DMS 273 treated with DMSO at 0.1 percent for 48 hours (cell line): ENCODE measurements at places on chromosomes 7 and 10.

DNA sequence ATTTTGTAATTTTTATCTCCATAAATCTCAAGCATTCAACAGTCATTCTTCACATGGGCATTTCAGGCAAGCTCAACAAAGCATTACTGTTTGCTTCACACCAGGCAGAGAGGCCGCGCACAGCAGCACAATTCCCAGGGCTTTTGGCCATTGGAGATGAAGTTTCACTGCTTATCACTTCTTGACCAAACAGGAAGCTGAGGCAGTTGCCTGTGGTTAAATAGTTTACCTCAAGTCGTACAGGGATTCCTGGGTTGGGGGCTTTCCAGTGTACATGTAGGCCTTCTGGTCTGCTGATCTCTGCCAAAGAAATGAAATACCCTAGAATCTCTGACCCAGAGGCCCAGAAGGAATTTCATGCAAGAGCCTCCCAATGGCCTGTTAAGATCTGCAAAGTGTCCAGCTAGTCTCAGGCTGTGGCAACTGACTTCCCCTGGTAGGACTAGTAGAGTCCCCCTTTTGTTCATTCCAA, 11.2 kb upstream of the PRDX3 start:
- DNase-seq, result no peak

- DNase-seq, result no peak
These were observed 357.0 kb upstream of the MKI67 start for GRCh38 chr10:128483216-128483615.

DNA sequence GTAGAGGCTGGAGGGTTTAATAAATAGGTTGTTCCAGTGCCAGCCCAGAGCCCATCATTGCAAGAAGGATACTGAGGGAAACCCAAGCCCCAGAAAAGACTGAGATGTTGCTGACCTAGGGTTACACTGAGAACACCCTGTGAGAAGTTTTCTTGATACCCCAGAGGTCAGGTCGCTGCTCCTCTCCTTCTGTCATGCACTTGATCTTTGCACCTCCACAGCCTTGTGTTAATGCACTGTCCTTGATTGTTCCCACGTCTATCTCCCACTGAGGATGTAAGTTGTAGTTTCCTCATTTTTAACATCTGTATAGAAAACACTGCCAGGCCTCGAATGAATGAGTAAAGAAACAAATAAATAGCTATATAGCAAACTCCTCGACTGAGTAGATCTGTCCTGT, 195.3 kb upstream of the AHR start:
- DNase-seq, result no peak

GRCh38 chr10:3095373-3096139, 28.2 kb downstream of the PFKP start:
- no peak for DNase-seq

GRCh38 chr10:73625004-73625883, 16.0 kb downstream of the MYOZ1 start:
- no peak for DNase-seq

GRCh38 chr10:33327751-33328150, 6.7 kb downstream of the NRP1 start:
- DNase-seq, result no peak

DNA sequence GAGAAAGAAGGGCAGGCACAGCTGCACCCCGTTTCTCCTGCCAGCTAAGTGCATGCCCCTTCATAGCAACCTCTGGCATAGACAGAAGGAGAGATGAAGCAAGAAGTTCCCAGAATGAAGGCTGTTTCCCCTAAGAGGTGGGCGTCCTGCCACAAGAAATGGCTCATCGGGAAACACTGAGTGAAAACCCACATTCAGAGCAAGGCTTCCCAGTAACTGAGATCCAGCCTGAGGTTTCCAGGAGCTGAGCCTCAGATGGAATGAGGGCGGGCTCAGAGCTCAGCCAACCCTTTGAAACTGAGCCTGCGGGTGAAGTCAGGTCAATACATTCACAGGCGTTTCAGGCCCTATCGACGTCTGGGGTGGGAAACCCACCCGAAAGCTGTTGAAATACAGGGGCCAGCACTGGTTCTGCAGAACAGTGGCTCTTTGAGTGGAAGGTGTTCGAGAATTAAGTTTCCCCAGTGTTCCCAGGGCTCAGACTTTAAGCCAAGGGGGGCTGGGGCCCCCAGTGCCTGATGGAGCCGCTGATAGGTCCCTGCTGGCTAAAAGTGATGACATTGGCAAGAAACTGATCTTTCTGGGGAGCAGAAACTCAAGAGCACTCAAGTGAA, 510.2 kb downstream of the RPS24 start:
- no peak for DNase-seq

DNA sequence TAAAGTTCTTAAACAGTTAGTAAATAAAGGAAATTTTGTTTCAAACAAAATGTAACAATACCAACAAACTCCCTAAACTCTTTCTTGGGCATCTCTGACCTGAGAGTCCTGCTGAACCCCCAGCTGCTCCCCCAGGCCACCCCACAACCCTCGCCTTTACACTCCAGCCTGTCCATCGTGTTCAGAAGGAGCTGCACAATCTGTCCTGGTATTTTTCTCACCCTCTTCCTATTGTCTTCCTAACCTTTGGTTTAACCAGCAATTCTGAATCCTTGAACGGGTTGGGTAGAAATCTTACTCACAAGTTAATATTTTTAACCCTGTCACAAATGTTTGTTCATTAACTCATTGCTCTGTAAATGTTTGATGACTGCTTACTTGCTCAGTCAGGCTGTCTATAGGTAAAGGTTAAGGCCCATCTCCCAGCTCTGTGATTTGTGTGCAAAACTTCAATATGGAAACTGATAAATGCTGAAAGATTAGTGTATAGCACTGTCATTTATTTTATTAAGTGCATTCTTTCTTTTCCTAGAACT, 16.8 kb downstream of the SFRP4 start:
- DNase-seq, result no peak

- no peak for DNase-seq
These were observed 1.2 kb downstream of the FERD3L start for GRCh38 chr7:19143881-19144574.

DNA sequence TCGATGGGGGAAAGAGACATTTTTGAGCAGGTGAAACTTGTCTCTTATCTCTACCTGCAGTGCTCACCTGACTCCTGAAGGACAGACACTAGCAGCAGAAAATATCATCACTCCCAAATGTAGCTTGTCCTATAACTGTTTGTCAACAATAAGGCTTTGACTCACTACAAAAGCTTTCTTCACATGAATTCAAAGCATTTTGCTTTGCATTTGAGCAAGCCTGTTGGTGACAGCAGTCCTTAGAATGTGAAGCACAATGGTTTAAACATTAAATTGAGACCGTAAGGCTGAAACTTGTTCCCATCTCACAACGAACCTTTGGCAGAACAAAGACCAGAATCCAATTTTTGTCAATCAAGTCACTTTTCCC, 30.6 kb upstream of the ZNRF2 start:
- no peak for DNase-seq

- no peak for DNase-seq
These were observed 27.2 kb upstream of the AP5Z1 start for GRCh38 chr7:4748231-4748681.

DNA sequence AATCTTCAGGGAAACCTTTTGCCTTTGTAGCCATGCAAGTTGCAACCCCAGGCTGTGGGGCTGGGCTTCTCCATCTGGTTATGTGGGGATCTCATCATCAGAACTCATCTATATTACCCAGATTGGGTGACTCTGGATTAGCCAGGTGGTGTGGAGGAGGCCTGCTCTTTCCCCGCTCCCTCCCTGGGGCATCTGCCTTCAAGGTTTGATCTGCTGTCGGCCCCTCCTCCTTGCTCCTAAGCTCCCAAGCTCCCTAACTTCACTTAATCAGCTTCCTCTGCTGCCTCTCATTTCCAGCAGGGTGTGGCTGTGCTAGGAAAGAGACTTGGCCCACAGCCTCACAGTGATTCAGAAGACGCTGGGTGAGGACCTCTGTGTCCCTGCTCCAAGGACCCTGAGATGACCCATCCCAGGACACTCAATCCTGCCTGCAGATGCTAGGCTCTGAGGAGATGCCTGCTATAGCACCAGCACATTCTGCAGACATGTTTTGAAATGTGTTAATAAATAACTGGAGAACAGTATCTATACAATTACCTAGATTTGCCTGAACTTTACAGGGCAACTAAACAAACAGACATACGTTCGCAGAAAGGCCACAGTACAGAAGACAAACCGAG, 392.1 kb upstream of the PODXL start:
- DNase-seq, result peak; percentile 91

- DNase-seq, result no peak
These were observed 45.2 kb downstream of the COL1A2 start for GRCh38 chr7:94439893-94440381.

GRCh38 chr10:21724020-21724589, 190.1 kb downstream of the MLLT10 start:
- no peak for DNase-seq

GRCh38 chr10:29491918-29492317, 142.9 kb downstream of the SVIL start:
- no peak for DNase-seq

- DNase-seq, result peak; percentile 51
These were observed 2.2 kb downstream of the NPM3 start for GRCh38 chr10:101780818-101781654.

- DNase-seq, result no peak
These were observed 9.2 kb upstream of the SLC18A3 start for GRCh38 chr10:49600781-49601400.

DNA sequence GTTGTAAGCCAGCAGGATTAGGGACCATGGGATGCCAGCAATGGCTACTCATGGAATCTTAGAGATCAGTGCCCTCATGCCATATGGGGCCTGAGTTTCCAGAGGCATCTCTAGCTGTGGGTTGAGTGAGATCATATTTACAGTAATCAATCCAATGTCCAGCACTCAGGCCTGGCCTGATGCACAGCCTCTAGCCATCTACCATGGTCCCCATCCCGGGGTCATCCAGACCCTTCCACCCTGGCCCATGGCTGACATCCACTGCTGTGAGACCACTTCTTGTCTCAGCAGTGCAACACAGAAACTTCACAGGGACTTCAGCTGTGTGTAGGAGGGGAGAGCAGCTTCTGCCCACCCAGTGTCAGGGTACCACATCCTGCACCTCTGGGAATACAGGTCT, 6.5 kb upstream of the ADCY1 start:
- DNase-seq, result no peak

DNA sequence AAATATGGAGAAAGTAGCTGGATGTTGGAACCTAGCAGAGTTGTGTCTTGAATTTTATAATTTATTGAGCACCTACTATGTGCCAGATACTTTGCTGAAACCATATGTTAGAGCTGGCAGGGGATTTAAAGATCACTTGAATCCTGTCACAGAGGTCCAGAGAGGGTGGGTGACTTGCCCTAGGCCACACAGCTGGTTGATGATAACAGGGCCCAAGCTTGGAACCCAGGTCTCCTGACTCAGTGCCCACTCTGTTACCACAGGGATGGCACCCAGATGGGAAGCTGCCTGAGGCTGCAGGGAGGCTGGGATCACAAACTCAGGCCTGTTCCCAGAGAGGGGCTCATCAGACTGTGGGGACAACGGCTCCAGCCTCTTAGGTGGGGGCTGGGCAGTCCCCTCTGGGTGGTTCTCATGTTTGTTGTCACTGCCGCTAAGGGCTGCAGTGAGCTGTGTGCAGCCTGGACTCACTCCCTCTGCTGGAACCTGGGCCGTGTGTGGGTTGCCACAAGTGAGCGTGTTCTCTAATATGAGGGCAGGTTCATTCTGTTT, 18.6 kb downstream of the GOLGA7B start:
- DNase-seq, result no peak

DNA sequence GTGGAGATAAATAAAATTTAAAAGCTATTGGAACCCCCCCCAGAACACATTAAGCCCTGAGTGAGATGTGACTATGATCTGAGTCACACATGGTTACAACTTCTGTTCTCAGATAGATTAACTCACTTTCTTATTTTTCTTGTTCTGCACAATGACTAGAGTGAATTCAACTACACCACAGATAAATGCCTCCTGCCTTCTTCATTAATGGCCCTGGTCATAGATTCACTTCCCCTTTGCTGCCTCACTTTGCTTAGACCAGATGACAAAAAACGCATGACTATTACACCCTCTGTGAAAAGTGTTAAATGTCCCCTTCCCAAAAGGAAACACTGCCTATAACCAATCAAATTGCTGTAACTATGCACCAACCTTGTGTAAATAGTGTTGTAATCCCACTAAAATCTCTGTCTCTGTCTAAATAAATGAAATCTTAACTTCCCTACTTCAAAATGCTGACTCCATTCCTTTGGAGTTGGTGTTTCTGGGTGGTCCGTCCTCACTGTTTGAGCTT, 49.4 kb downstream of the AKR1D1 start:
- DNase-seq, result no peak

GRCh38 chr10:86938260-86938659, 19.2 kb downstream of the MMRN2 start:
- DNase-seq, result no peak
